ENCODE measurements at places on chromosomes 12 and 14. TPM values are rescaled to one million over a fixed set of nuclear protein-coding genes. Genes with fewer than 3 reads are reported as not detected.

DNA sequence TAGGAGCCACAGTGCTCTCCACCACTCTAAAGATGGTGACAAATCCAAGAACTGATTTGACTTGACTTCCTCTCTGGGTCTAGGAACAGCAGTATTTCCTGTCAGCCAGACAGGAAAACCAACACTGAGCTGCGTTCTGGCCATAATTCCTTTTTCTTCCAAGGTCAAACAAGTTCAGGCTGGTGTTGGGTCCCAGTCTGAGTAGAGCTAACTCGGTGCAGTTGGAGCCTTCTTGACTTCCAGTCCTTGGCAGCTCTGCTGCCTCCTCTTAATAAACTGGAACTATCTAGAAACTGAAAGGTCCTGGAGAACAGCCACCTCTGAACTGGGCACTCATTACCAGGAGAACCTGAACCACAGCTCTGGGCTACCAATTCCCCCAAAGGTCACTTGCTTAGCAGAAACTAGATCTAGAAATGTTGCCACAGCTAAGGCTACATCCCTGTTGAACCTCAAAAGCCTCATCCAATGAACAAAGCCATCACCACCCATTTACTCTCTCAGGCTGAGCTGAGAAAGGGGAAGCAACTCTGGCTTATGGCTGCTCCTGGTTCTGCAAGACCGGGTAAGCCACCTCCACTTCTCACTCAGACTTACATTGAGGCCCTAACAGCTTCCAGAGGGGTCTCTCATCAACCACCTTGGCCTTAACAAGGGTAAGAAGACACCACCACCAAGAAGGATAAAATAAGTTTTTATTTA is 27.7 kb downstream of the MAX start:
- H3K36me3 ChIP-seq = peaks cover under 1% of the 10 kb centered on the region
- no peak for DNase-seq
- H3K27me3 ChIP-seq = no peaks in the 10 kb centered on the region
- no peak overlapping the region for H3K27ac ChIP-seq
- no peak overlapping the region for H3K4me3 ChIP-seq

GRCh38 chr12:61487728-61488127 is 772.5 kb upstream of the USP15 start:
- no peak overlapping the region for H3K4me3 ChIP-seq
- H3K36me3 ChIP-seq = no peaks in the 10 kb centered on the region
- no peak for DNase-seq
- no peaks in the 10 kb centered on the region for H3K4me1 ChIP-seq
- H3K27ac ChIP-seq = no peak overlapping the region

GRCh38 chr14:25004389-25004809 is 45.5 kb downstream of the STXBP6 start:
- H3K27me3 ChIP-seq = no peaks in the 10 kb centered on the region
- no peak overlapping the region for H3K27ac ChIP-seq
- H3K4me3 ChIP-seq = no peak overlapping the region
- H3K36me3 ChIP-seq = no peaks in the 10 kb centered on the region
- DNase-seq = no peak

DNA sequence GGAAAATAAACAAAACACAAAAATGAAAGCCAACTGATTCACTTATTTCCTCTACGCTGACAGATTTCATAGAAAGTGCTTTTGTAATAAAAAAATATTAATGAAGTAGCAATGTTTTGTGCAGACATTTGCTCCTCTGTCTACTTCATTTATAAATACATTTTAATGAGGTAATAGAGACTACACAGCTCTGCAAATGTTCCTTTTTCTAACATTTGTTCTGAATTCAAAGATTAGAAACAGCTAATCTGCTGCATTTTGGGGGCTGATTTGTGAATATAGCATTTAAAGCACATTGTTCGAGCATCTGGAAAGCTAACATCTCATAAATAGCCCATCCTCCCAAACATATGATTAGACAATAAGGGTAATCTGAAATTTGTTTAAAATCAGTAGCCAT is 97.8 kb downstream of the PRKD1 start:
- no peaks in the 10 kb centered on the region for H3K4me1 ChIP-seq
- H3K27ac ChIP-seq = no peak overlapping the region
- H3K4me3 ChIP-seq = no peak overlapping the region
- H3K27me3 ChIP-seq = no peaks in the 10 kb centered on the region
- no peak for DNase-seq
- no peaks in the 10 kb centered on the region for H3K36me3 ChIP-seq

GRCh38 chr14:45083617-45083975 is 320 bp upstream of the PRPF39 start:
- DNase-seq = no peak
- peak overlapping the region; percentile 94 for H3K27ac ChIP-seq
- H3K4me1 ChIP-seq = no peaks in the 10 kb centered on the region
- H3K36me3 ChIP-seq = no peaks in the 10 kb centered on the region
- H3K27me3 ChIP-seq = no peaks in the 10 kb centered on the region

- peak overlapping the region; percentile 26 for H3K27ac ChIP-seq
- H3K36me3 ChIP-seq = no peaks in the 10 kb centered on the region
- H3K27me3 ChIP-seq = no peaks in the 10 kb centered on the region
- H3K4me3 ChIP-seq = no peak overlapping the region
These were observed 40.9 kb downstream of the VWF start for GRCh38 chr12:6083601-6084000.

DNA sequence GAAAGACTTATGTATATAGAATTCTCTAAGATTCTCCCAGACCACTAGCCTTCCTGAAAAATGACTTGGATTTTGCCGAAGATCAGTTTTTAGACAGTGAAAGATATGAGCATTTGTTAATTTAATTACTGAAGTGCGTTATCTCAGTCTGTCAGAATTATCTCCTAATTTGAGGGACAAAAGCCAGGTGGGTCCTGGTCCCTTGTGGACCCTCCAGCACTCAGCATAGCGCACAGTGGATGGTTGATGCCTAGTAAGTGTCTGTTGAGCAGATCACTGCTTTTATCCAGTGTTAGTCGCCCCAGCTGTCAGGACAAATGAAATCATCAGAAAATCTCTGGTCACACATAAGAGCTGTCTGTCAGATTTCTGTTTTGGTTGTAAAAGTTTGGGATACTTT is 80.4 kb downstream of the EML1 start:
- H3K4me3 ChIP-seq = no peak overlapping the region
- no peaks in the 10 kb centered on the region for H3K4me1 ChIP-seq
- H3K36me3 ChIP-seq = no peaks in the 10 kb centered on the region
- H3K27ac ChIP-seq = no peak overlapping the region
- no peak for DNase-seq

The TAS2R20 gene
- 8.4 TPM for total RNA-seq

The CFAP54 gene
- 6.7 TPM for total RNA-seq

The CLEC4C gene
- not detected for total RNA-seq

The HOXC10 gene
- 3.3 TPM for total RNA-seq

The GUCY2C gene
- not detected for total RNA-seq

The FAM161B gene
- 6.9 TPM for total RNA-seq
